CD4-positive, alpha-beta T cell treated with Interferon alpha-2 for 1 hour (primary cell): ENCODE measurements at places on chromosomes 1 and 21.
A peak's percentile ranks its signal among the peaks of the same experiment; 100 is the strongest.

DNA sequence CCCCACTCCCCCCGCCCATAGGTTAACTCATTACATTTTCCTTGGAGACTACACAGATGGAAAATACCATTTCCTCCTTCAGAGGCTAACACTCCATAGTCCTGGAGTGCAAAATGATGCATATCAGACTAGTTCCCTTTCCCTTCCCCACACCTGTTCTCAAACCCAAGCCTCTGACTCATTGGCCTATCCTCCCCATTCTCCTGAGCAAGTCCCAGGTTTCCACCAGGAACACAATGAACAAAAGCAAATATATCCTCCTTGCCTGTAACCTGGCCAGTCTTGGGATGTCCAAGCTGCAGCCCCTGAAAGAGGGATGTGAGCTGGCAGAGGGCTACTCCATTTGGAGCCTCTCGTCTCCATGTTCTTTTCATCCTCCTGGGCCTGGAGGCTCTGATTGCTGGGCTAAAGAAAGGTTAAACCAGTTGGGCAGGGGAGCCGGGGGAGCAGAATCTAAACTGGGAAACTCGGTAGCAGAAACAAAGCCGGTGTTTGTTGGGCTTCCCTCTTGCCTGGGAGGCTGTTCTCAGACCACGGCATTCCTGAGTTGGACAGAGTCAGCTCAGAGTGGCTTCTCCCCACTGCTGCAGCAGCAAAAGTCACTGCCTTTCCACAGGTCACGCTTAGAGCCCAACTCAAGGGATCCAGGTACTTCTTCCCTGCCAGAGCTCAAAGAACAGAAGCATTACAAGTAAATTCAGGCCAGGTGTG is 13.9 kb downstream of the SSR2 start:
- no peak for DNase-seq

GRCh38 chr1:194295685-194296084 is 1109.3 kb upstream of the B3GALT2 start:
- peak; percentile 43 for DNase-seq

- DNase-seq, result peak; percentile 6
Observed at GRCh38 chr1:248618878-248619277, 16.0 kb downstream of the OR2T11 start.

- DNase-seq, result no peak
Observed at GRCh38 chr1:47180603-47181094, 9.2 kb downstream of the PDZK1IP1 start.

DNA sequence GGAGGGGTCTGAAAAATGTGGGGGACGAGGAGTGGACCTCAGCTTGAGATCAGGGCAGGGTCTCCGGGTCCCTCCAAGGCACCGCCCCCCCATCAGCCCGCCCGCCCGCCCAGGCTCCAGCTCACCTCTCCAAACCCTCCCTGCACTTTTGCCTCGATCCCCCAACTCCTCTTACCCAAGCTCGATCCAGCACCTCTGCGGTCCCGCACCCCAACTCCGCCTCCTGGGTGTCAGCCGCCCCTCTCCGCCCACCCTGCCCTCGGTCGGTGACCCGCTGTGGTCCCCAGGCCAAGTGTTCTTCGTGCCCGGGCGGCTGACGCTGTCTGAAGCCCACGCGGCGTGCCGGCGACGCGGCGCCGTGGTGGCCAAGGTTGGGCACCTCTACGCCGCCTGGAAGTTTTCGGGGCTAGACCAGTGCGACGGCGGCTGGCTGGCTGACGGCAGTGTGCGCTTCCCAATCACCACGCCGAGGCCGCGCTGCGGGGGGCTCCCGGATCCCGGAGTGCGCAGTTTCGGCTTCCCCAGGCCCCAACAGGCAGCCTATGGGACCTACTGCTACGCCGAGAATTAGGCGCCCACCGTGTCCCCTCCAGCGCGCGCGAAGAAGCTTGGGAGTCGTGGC is 5.7 kb downstream of the HAPLN2 start:
- DNase-seq, result no peak

DNA sequence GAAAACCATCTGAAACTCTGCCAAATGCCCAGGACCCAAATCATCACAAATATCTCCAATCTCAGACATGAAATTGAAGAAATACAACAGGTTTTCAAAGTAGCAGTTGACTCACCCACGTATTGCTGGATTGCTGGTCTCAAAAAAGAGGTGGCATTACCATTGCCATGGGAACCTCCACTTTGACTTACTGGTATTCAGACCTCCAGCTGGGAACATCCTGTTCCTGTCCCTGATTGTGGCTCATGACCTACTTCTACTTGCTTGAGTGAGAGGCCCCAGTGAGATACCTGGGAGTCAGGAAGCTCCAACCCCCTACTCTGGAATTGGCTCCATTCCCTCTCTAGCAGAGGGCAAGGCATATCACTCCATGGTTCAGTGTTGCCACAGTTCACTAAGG is 64.6 kb downstream of the NMNAT2 start:
- no peak for DNase-seq

- DNase-seq, result no peak
Observed at GRCh38 chr1:33149453-33150190, 32.2 kb downstream of the TRIM62 start.

- DNase-seq, result peak; percentile 59
Observed at GRCh38 chr21:28745131-28746016, 247.3 kb downstream of the LTN1 start.

DNA sequence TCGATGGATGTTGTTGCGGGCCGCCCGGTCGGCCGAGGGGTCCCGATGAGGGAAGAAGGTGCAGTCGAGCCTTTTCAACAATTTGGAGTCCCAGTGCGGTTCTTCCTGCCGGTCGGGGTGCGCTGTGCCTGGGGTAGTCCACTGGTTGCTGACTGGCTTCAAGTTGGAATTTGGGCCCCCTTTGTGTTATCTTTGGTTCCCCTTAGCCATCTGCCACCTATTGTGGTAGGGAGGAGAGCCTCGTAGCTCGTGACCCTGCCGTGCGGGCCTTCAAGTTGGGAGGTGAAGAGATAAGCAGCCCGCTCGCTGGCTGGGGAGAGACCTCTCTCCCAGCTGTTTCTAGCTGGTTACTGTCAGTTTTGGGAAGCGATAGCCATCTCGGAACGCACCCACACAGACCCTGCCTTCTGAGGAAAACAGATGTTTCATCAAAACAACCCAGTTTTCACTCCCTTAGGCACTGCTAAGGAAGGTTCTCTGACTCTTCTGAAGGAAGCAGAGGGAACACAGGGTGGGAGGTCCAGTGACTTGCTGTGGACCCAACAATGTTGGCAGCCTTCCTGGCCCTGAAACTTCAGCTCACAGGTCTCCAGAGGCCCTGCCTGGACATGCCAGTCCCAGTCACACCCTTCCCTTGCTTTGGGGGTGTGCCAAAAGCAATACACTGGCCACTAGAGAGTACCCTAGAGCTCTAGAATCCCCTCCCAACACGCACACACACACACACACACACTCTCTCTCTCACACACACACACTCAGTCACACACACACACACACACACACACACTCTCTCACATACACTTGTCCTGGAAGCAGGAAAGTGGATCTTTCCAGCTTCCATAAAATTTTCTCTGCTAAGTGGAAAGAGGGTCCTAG is 1.0 kb downstream of the BTG2 start:
- DNase-seq, result peak; percentile 63

- no peak for DNase-seq
Observed at GRCh38 chr1:1342061-1342562, 7.1 kb downstream of the DVL1 start.

DNA sequence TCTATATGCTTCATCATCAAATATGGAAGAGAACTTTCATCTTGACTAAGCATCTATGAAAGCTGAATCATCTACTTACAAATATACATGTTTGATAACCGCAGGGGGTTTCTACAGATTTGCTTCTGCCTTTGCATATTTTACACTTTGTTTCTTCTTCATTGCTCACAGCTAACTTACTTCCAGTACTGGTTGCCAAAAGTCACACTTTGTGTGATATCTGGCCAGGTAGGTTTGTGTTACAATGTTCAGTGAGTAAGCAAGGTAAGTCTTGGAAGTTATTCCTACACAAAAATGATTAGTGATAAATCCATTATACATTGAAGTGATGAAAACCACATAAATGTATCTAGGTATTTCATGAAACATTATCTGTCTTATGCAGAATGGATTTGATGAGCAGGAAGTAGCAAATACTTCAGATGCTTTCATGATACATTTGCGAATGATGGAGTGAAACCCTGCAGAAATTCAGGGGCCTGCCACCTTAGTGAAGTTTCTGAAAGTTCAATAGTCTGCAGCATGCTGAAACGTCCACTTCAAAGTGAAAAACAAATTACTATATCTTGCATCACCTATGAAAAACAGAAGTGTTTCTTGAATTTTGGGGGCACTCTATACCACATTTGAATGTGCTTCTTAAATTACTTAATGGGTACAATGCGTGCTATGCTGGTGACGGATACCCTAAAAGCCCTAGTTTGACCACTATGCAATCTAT is 187.3 kb downstream of the ATP6V1G3 start:
- no peak for DNase-seq

- DNase-seq, result no peak
Observed at GRCh38 chr1:229440851-229441537, 7.1 kb upstream of the ACTA1 start.

DNA sequence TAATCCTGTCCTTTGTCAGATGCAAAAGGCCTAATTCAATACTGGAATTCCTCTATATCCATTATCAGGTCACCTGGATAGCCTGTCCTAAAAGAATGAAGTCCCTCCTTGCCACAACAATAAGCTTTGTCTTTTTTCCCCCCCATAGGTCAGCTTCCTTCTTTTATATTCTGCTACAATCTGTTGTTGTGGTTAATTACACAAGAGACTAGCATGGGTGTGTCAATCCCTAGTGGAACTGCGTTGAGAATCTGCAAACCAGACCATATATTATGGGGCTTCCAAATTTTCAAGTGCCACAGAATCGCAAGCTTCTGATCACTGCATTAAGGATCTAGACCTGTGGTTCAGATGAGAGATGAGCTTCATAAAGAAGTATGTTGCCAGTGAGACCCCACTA is 349.6 kb downstream of the SMYD3 start:
- DNase-seq, result no peak

DNA sequence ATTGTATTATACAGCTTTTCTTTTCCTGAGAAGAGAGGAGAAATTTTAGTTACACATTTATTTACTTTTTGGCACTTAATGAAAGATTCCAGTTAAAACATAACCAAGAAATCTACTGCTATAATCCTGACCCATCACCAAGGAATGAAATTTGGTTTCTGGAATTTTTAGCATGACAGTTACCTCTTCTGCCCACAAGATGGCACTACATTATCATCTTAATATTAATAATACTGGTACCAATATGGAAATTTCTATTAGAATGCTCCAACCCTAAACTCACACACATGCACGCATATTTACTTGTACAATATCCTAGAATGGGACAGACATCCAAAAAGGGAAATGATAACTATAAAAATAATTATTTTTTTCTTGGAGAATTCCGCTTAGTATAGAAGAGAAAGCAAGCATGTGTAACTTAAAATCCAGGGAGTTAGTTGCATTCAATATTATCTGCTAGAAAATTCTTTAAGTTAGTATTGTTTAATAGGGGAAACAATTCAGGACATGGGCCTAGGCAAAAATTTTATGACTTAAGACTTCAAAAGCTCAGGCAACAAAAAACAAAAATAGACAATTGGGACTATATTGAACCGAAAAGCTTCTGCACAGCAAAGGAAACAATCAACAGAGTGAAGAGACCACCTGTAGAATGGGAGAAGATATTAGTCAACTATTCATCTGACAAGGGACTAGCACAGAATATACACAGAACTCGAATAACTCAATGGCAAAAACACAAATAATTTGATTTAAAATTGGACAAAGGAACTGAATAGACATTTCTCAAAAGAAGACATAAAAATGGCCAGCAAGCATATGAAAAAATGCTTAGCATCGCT is 37.4 kb downstream of the MAP3K21 start:
- DNase-seq, result no peak

DNA sequence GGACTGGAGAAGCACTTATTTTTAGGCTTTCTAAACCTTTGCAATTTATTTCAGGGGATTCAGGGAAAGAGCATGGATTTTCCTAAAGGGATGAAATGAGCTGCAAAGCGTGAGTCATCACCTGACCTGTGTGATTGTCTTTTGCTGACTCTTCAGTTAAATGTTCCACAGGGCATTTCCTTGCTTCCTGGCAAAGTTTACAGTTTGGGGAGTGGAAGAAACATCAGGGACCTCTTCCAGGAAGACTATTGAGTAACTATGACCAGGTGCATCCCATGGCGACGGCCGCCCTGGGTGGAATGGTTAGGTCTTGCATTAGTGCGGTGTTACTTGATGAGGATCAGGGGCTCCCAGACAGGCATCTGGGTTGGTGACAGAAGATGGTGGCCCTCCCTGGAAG is 79.5 kb upstream of the SIPA1L2 start:
- DNase-seq, result no peak

DNA sequence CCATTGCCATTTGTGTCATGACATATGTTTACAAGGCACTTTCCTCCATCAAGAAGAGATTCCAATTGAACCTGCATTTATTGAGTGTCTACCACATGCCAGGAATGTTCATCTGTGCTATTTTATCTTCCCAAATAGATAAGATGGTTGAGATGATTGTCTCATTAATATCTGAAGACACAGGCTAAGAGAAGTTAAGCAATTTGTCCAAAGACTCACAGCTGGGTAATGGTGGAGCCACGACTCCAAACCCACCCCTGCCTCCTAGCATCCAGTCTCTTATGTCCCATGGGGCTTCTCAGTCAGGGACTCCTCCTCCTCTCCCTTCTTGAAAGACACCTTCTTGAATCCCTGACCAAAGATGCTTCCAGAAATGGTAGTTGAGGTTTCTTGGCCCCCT is 68.1 kb downstream of the STUM start:
- no peak for DNase-seq

DNA sequence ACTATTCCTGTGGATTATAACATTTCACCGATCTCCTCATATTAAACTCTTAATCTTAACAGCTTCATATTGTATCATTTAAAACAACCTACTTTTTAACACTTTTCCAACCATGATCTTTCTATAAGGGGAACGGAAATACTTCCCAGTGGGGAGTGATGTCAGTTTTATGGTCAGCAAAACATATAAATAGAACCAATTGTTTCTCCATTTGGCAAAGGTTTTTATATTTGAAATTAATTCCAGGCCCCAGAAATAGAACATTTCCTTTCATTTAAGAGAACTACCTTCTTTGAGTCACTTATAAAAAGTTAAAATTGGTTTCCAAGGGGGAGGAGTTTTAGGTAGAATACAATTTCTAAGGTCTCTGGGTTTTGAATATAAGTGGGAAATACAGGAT is 189.6 kb downstream of the TGFBR3 start:
- no peak for DNase-seq

DNA sequence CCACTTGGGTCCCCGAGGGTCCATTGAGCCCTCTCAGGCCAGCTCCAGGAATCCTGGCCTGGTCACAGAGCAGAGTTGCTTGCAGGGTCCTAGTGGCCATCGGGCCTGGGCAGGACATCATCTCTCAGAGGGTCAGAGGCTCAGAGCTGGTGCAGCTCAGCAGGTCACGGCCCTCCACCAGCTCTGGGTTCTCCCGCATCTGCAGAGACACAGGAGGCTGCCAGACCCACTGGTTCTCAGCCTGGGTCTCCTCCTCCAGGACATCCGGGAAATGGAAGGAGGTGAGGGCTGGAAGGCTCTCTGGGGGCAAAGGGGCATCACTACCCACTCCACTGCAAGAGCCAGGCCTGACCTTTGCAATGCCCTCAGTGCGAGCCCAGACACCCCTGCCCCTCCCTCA is 6.5 kb downstream of the TMEM54 start:
- no peak for DNase-seq
